Activated CD4-positive, alpha-beta T cell treated with anti-CD3 and anti-CD28 coated beads for 1 hour (primary cell): ENCODE measurements at places on chromosomes 16 and 17.

- no peak for DNase-seq
Measured at GRCh38 chr16:3158026-3158509, 23.2 kb downstream of the ZNF213 start.

GRCh38 chr16:73997971-73998370 is 298.6 kb upstream of the PSMD7 start:
- no peak for DNase-seq

- no peak for DNase-seq
Measured at GRCh38 chr17:55254375-55254774, 10.4 kb upstream of the HLF start.

- DNase-seq, result no peak
Measured at GRCh38 chr16:80038566-80038965, 438.0 kb upstream of the MAF start.

DNA sequence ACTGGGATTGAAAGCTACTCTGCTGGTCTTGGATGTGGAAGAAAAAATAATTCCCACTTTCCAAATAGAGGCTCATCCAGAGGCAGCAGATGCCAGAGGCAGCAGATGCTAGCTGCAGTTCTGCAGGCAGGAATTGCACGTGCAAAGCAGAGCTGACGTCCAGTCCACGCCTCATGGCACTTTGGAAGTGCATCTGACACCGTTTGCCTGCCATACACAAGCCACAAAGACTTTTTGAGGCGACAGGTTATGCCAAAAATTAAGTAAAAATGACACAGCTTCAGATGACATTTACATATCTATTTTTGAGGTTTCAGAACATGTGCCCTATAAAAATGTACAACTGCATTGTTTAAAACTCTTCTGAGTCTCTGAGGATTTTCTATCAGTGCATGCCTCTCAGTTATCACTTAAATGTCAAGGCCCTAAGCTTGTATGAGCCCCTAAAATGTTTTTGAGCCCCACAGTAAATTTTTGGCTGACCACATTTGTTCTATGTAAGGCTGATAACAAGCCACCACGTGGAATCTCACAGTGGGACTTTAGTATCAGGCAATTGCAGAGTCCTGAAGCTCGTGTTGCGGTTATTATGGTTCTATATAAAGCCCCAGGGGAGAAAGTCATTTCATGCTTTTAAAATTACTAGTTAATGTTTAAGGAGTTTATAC is 239.2 kb downstream of the PRKCA start:
- DNase-seq, result no peak

- DNase-seq, result peak; percentile 42
Measured at GRCh38 chr17:67386965-67387551, 10.0 kb downstream of the PITPNC1 start.

GRCh38 chr16:4317532-4318450 is 1.9 kb downstream of the GLIS2 start:
- DNase-seq, result no peak

DNA sequence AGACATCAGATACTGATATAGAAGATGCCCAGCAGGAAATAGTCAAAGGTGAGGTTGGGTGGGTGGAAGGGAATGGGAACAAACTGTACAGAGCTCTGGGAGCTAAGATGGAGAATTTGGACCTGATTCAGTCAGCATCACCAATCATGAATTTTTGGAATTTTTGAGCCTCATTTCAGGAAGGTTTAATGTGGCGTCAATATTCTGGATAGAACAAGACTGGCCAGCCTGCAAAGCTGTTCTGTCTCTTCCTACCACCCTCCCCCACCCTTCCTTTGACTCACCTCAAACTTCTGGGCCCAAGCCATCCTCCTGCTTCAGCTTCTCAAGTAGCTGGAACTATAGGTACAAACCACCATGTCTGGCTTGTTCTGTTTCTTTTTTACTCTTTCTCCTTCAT is 32.6 kb downstream of the CTCF start:
- DNase-seq, result no peak

- no peak for DNase-seq
Measured at GRCh38 chr16:24423312-24423711, 116.1 kb upstream of the RBBP6 start.

GRCh38 chr16:1651094-1651973 is 26.7 kb upstream of the JPT2 start:
- DNase-seq, result no peak

- DNase-seq, result no peak
Measured at GRCh38 chr17:8175795-8176196, 384 bp downstream of the TMEM107 start.

GRCh38 chr17:17041571-17042383 is 480 bp upstream of the MPRIP start:
- peak; percentile 94 for DNase-seq

DNA sequence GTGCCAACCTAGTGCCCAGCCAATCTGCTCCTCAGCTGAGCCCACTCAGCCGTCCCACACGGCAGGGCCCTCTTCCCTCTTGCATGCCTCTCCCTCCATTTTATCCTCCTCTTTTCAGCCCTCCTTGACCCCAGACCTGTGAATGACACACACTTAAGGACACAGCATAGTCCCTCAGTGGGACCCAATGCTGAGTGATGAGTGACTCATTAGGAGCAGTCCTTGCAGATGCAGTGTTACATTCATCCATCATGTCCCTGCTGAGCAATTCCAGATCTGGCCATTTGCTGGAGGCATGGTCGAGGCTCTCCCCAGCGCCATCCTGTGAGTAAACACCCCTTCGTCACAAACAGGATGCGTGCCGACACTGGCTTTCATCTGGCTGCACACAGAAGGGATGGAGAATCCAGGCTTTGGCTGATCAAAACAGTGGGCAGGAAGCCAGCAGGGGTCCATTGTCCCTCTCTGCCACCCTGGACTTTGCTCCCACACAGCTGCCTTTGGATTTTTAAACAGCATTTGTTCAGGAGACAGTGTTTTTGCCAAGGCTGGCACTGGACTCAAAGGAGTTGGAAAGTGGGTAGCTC is 122.6 kb downstream of the AXIN2 start:
- DNase-seq, result no peak

- no peak for DNase-seq
Measured at GRCh38 chr16:88969361-88969831, 7.6 kb downstream of the CBFA2T3 start.

- DNase-seq, result no peak
Measured at GRCh38 chr17:29078183-29079045, 35.5 kb downstream of the PIPOX start.

GRCh38 chr16:81707411-81708265 is 71.5 kb upstream of the PLCG2 start:
- no peak for DNase-seq

GRCh38 chr17:44794851-44795413 is 35.2 kb downstream of the GJC1 start:
- no peak for DNase-seq

GRCh38 chr17:64217249-64217691 is 45.8 kb downstream of the TEX2 start:
- no peak for DNase-seq

DNA sequence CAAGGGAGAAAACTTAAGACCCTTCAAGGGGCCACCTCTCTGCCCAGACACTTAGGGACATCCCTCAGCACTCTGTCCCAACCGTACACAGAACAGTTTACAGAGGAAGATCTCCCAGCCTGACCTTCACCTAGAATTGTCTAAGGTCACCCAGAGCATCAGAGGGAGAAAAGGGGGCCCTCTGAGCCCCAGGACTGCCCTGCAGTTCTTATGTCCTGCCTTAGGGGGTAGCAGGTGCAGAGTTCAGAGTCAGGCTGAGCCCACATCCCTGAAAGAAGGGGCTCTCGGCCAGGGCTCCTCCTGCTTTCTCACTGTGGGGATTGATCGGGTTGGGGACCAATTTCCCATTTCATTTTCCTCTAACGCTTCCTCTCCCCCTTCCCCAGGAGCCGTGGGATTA is 15.4 kb downstream of the CA4 start:
- DNase-seq, result no peak

- DNase-seq, result no peak
Measured at GRCh38 chr17:75791254-75791653, 6.6 kb downstream of the UNK start.

GRCh38 chr16:84119368-84119767 is 2.6 kb upstream of the MBTPS1 start:
- DNase-seq, result no peak

- no peak for DNase-seq
Measured at GRCh38 chr17:57407287-57408070, 151.2 kb downstream of the MSI2 start.

DNA sequence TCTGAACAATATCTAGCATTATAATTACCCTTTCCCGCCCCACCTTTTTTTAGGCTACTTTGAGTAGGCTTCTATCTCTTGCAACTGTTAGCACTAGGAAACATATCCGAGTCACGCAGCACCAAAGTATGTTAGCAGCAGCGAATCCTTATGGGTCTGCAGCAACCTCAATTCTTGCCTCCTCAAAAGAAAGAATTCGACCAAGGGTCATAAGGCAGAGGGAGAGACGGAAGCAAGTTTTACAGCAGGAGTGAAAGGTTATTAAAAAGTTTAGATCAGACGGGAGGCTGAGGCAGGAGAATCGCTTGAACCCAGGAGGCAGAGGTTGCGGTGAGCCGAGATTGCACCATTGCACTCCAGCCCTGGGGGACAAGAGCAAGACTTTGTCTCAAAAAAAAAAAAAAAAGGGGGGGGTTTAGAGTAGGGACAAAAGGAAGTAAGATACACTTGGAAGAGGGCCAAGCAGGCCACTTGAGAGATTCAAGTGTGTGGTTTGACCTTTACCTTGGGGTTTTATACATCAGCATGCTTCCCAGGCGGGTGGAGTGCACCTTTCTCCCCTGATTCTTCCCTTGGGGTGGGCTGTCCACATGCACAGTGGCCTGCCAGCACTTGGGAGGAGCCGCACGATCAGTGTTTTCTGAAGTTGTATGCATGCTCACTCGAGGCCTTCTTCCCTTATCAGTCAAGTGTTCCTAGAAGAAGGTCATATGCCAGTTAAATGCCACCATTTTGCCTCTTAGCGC is 67.7 kb downstream of the HLF start:
- DNase-seq, result no peak

DNA sequence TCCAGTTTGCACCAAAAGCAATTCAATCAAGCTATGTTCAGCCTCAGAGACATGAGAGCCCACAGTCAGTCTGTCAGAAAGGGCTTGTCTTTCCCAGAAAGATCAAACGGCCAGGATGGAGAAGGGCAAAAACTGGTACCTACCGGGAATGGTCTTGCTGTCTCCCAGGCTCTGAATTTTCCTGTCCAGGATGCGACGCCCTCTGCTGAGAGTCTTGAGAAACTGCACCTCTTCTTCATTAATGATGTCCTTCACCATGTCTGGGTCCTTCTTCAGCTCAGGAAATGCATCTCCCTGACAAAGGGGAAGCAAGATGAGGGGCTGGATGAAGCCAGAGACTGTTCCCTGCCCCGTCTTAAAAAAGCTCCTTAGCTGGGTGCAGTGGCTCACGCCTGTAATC is 15.8 kb upstream of the EXOSC6 start:
- DNase-seq, result no peak

DNA sequence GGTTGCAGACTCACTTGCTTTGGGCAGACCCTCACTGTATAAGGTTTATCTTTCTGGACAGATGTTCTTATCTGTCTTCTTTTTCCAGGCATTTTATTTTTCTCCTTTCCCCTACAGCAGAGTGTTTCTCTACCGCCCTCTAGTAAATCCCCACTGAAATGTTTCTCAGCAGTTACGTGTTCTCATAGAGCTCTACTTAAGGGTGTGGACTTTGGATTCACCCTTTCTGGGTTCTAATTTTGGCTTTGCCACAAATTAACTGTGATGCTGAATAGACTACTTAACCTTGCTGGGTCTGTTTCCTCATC is 2.0 kb downstream of the ADAT1 start:
- DNase-seq, result no peak

DNA sequence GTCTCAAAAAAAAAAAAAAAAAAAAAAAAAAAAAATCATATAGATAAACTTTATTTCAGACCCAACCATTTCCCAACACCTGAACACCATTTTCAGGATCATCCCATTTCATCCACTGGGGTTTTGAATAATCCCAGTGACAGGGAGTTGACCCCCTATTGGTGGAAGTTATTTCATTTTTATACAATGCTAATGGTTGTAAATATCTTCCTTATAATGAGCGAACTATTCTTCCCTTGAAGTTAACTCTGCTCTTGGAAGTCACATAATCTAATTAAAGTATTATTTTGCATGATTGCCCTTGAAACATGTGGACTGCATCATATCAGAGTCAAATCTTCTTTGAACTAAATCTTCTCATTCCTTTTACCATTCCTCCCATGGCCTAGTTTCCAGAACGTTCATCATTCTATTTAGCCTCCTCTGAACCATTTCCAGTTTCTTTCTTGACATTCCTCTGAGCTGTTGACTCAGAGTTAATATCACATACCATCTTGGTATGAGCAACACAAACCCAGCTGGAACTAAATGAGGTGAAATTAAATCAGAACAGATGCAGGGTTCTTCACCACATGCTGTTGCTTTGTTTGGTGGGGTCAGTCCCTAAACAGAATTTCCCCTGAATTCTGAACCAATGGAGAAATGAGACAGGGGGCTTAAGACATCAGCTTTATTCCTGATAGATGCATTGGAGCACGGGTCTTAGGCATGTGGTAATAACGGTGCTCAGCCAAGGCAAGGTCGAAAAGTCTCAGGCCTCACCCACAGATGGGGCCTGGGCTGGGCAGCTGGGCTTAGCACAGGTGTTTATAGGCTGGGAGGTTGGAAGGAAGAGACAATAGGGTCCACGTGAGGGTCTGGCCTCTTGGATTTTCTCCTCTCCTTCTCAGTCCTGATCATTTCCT is 8.9 kb downstream of the HSD17B2 start:
- no peak for DNase-seq

GRCh38 chr16:535446-536405 is 8.2 kb downstream of the CAPN15 start:
- DNase-seq, result no peak

DNA sequence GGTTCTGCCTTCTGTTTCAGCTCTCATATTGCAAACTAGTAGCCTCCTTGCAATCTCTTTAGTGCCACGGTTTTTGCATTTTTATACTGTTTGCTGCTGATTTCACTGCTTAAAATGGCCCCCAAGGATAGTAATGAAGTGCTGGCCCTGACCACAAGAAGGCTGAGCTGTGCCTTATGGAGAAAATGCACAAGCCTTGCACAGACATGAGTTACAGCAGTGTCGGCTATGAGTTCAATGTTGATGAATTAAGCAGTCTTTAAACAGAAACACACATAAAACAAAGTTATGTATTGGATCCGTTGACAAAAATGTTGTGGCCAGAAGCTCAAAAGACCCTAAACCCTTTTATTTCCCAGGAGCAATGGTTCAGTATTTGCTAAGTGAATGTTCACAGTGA is 210.6 kb upstream of the DYNLRB2 start:
- no peak for DNase-seq

GRCh38 chr17:63482509-63482908 is 5.6 kb downstream of the ACE start:
- DNase-seq, result no peak

GRCh38 chr17:67922503-67922902 is 73.8 kb downstream of the C17orf58 start:
- DNase-seq, result no peak

DNA sequence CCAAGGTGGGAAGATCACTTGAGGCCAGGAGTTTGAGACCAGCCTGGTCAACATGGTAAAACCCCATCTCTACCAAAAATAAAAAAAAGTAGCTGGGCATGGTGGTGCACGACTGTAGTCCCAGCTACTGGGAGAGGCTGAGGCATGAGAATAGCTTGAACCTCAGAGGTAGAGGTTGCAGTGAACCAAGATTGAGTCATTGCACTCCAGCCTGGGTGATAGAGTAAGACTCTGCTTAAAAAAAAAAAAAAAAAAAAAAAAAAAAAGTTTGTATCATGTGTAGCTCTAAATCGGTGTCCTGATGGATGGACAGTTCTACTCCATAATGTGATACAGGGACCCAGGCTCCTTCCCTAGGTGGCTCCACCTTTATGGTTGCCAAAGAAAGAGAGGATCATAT is 497.1 kb upstream of the RBFOX1 start:
- DNase-seq, result no peak
